AG08395 (cell line): ENCODE measurements at places on chromosomes 1 and 21.

GRCh38 chr1:21547876-21548275, 38.7 kb downstream of the ALPL start:
- DNase-seq: no peak

DNA sequence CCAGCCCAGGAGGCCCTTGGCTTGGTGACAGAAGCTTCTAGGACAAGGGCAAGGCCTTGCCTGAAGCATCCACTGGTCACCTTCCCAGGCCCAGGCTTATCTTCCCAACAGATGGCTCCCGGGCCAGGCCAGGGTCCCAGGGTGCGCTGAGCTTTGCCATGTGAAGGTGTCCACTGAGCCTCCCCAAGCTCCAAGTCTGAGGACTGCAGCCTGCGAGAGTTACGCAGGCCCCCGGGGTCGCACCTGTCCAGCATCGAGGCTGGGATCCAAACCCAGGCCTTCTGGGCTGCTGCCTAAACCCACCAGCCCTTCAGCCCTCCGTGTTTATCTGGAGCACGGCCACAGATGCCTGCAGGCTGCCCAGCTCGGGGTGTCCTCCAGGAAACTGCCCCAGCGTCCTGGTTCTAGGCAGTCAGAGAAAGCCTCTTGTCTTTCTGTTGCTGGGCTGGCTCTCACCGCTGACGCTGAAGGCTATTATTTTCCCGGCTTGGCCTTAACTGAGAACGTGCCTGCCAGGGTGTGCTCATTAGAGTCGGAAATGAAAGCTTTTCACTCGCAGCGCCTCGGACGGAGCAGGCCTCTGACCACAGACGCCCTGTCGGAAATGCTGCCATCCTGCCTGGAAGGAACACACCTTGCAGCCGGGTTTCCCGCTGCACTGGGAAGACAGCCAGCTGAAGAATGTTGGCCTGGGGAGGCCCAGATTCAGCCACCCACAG, 71.4 kb downstream of the MEGF6 start:
- DNase-seq: no peak

DNA sequence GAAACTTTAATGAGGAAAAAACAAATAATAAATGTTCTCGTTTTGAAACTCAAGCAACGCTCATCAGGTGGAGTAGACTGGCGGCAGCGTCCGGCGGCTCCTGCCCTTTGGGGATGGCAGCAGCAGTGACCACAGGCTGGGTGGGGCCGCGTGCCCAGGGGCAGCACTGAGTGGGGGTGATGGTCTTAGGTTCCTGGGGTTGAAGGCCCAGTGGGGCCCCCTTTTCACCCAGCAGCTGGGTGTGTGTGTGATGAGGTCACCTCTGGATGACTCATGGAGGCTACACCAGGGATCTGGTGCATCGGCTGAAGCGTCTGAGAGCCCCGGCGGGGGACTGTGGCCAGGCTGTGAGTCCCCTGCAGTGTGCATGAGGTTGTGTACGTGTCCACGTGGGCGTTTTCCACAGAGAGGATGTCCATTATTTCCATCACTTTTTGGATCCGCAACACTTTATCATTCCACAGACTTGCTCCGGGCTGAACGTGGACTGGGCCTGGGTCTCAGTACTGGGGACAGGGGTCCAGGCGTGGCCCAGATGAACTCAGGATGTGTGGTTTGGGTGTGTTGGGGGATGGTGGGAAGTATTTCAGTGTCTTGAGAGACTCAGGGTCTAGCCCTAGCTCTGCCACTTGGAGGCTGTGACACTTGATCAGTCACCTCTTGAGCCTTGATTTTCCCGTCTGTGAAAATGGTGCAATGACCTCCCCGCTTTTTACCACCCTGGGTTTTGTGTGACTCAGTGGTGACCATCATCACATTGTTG, 25.6 kb downstream of the LDLRAP1 start:
- DNase-seq: peak; percentile 92

GRCh38 chr1:26391450-26391849, 18.9 kb upstream of the ZNF683 start:
- peak; percentile 75 for DNase-seq

GRCh38 chr1:247487057-247487456, 29.2 kb upstream of the OR2B11 start:
- DNase-seq: peak; percentile 5

GRCh38 chr1:3607703-3608065, 3.6 kb downstream of the MEGF6 start:
- DNase-seq: no peak

DNA sequence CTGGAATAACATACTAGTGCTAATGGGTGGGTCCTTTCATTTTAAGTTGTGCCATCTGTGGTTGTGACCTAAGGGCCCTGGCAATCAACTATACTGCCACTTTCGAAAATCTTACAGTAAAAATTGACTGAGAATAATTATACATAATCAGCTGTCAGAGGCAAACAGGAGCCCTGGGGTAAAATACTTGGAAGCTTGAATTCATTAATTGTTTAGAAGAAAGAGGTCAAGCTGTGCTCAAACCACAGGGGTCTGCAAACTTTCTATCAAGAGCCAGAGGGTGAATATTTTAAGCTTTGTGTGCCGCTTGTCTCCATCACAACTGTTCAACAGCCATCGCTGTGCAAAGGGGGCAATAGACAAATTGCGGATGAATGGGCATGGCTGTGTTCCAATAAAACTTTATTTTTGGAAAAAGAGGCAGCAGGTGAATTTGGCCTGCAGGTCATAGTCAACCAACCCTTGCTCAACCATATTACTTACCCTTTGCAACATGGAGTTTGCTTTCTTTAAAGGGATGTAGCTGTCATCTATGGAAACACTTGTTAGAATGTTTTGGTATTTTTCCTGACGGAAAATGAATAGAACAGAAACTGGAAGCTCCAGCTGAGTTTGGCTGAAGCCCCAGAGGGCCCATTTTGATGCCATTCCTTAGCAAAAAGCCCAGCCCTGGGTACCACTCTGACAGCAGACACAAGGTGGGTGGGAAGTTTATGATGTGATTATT, 35.7 kb upstream of the USP1 start:
- no peak for DNase-seq

DNA sequence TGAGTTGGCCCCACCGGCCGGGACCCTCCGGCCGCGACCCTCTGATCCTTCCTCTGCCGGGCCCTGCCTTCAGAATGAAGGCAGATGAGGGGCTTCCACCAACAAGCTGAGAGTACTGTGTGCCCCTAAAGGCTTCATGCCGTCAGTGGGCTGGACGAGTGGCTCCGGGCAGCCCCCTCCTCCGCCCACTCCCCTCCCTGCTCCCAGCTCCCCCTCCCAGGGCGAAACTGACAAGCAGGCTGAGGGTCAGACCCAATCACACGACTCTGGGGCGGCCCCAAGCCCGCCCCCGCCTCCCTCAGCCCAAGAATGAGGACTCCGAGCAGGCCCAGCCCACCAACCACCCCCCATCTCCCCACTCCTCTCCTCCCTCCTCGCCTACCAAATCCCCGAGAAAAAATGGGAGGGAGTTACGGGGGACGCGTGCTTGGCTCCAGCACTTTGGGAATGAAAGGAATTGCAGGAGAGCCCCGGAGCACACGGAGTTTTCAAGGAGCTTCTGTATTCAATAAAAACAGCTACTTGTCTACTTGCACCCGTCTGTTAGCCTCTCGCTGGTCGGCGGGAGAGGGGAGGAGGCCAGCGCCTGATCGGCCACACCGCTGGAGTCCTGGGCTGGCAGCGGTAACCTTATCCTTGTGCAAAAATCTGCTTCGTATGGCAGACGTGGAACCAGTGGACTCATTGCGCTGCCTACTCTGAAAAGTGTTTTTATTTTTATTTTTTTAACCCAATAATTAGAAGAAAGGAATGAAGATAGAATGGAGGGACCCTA, at the start of gene COL11A1:
Gene COL11A1 (minus strand): TSS at position 147 of the 775 bp plus-strand sequence. CDS start 344 bp downstream, outside the sequence.
- DNase-seq: no peak

GRCh38 chr1:91499904-91500755, 521 bp upstream of the CDC7 start:
- DNase-seq: no peak

DNA sequence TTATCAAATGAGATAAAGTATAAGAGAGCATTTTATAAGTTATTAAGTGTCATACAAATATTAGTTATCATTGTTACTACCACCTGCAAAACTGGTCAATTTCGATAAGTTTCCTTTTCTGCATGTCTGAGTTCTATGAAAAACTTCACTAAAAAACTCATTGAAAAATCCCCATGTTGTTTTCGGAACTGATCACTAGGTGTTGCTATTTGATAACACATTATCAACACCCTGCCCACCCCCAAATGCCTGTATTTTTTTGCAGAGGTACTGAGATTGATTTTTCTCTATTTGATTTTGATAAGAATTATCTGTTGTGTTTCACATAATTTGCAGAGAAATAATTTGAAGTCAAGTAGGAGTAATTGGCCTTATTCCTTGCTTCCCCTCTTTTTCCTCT, 22.1 kb upstream of the DISP1 start:
- DNase-seq: peak; percentile 49

DNA sequence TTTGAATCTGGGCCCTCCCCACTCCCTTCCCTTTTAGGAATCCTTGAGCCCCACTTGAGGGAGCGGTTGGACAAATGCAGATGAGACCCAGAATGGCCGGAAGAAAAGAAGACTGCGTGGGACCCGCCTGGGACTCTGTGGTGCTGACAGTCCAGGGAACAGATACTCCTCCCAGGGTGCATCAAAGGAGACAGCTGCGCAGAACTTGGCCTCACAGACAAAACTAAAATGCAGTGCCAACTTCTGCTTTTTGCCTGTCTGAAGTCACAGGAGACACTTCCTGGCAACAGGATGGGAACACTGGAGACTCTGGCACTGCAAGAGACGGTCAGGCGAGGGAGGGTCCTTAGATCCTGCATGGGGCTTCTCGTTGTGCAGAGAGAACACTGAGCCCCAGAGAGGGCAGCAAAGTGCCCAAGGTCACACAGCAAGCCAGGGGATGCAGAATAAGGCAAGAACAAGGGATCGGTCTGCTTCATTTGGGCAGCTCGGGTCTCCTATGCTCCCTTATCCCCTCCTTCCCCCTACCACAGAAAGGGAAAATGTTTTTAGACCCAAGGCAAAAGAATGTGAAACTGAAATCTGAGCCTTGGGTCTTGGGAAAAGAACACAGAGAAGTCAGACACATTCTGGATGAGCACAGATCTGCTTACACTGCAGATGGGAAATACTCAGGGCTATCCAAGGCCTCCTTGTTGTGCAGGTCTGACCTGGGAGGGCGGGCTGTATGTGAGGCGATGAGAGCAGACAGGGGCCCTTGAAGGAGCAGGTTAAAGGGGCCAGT, 182.4 kb downstream of the TRABD2B start:
- no peak for DNase-seq

DNA sequence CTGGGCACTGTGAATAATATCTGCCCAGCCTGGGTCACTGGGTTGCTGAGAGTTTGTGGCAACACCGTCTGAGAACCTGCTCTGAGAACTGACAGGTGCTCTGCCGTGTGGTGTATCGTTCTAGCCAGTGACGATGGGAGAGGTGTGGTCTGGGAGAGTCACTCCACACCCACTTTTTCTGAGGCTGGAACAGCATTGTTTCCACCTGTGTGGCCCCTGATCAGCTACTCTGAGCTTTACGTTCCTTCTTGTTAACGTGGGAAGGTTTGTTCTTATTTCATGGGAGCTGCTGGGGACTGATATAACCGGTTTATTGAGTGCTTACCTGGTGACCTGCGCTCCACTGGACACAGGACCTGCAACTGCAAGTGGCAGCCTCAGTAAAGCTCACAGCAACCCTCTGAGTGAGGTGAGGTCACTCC, 34.8 kb upstream of the TENT5C start:
- no peak for DNase-seq

GRCh38 chr1:189350983-189351616, 1126.6 kb downstream of the BRINP3 start:
- no peak for DNase-seq

DNA sequence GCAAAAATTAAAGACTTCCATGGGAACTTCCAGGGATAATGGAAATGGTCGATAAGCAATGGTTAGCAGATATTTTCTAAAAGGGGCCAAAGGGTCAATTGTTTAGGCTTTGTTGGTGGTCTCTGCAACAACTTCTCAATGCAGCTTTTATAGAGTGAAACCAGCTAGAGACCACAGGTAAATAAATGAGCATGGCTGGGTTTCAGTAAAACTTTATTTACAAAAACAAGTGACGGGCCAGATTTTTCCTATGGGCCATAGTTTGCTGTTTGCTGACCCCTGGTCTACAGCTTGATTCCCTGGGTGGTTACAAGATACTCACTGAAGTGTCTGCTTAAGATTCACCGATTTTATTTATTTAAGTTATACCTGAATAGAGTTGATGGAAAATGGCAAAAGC, 22.6 kb upstream of the PRDM15 start:
- no peak for DNase-seq

GRCh38 chr21:43015906-43016540, 41.7 kb downstream of the PKNOX1 start:
- DNase-seq: no peak

- DNase-seq: peak; percentile 41
Observed at GRCh38 chr1:86155051-86155806, 1.3 kb downstream of the COL24A1 start.

DNA sequence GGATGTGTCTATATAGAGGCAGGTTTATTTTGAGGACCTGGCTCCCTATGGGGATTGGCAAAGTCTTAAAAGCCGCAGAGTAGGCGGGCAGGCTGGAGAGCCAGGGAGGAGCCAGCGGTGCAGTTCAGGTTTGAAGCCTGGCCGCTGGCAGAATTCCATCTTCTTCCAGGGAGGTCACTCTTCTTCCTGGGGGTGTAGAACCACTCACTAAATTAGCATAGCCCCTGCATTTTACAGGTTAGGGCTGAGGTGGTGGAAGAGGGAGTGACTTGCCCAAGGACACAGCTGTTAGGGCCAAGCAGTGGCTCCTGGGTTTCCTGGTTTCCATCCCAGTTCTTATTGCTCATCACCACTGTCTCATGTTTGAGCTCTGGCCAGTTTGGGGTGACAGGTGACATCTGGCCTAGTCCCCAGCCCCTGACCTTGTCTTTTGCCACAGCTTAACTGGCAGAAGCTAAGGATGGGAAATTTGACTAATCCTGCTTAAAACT, 1.4 kb downstream of the PINK1 start:
- peak; percentile 40 for DNase-seq

DNA sequence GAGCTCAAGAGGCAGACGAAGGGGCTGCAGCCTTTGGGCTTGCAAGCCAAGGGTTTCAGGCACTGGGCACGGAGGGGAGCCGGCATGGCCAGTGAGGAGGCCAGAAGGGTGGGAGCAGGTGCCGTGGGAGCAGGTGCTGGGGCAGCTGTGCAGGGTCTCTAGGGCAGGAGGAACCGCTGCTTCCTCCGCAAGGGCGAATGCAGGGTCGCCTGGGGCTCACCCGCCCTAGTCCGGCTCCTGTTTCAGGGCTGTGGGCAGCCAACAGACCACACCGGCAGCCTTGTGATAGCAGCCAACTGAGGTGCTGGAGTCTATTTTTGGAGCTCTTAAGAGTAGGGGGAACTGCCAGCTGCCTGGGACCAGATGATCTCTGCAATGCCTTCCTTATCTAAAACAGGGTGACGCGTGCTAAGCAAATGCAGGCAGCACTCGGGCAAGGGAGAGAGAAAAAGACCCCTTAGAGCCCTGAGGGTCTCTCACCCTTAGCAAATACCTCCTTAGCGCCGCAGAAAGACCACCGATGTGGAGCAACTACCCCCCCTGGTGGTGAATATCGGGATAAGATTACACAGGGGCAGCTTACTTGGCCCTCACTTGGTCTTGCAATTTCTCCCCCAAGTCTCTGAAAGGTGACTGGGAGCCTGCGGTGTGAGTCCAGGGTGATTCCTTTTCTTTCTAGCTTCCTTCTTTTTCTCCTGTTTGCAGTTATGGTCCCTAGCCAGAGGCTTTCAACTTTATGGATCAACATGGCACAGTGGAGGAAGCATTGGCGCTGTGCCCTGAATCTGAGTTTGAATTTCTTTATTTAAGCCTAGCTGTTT, 20.7 kb upstream of the MAPKAPK2 start:
- DNase-seq: peak; percentile 76
